Sciatic nerve (tissue), 2 donors: ENCODE measurements at places on chromosomes 2 and 18. TPM values are rescaled to one million over a fixed set of nuclear protein-coding genes. Genes with fewer than 3 reads are reported as not detected.

HRH4 gene
- 0.36 TPM for total RNA-seq

GPR17 gene
- total RNA-seq: 4.6 TPM

CNGA3 gene
- total RNA-seq: not detected

SOWAHC gene
- total RNA-seq: 30.9 TPM

LYPD1 gene
- total RNA-seq: 1.2 TPM
